Hematopoietic multipotent progenitor cell treated with erythropoietin and hydrocortisone succinate and interleukin-3 and kit ligand, for 15 days (in vitro differentiated cells): ENCODE measurements at places on chromosomes 5 and 9.

DNA sequence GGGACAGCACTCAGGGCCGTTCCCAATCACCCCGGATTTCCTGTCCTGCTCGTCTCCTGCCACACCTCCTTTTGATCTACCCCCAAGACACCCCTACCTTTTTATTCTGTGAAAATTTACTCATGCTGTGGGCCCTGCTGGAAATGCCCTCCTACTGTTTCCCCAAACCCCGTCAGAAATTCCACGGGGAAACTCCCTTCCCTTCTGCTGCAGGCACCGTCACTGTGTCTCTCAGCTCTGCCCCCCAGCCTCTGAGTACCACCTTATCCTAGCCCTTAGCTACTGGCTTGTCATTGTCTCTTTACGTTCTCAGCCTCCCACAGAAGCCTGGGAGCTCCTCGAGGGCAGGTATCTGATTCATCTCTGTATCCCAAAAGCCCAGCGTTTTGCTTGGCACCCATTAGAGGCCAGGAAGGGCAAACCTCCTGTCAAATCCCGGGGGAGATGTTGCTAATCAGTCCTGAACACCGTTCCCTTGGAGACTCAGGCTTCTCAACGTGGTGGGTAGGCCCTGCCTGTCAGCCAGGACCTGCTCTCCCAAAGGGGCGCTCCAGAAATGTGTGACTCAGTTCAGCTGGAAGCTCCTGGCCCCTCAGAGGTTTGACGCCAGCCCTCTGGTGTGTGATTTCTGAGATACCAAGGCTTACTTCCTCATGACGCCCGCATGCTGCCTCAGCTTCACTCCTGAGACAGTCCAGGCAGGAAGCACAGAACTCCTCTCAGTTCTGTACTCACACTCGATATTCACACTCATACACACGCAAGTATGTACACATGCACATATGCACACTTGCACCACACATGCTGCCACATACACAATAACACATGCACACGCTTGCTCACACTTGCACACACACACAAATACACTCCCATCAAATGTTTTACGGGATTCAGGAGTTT lies 50.7 kb upstream of the GRHPR start:
- DNase-seq: no peak

DNA sequence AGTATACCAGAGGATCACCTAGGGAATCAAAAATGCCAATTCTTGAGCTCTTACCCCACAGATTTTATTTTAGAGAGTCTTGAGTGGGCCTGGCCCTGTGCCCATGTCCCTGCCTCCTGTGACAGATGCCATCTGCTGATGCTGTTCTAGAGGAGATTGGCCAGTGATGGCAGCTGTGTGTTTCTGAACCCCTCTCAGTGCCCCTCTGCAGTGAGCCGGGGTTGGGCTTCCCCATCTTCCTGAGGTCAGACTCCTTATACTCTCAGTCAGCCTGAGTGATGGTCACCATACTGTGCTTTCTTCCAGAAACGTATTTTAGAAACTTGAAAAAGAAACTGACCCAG lies 6.1 kb downstream of the PTCD2 start:
- DNase-seq: no peak

GRCh38 chr5:154470947-154471870 lies 6.8 kb downstream of the HAND1 start:
- DNase-seq: no peak

- no peak for DNase-seq
Observed at GRCh38 chr9:110936719-110937452, 101.4 kb downstream of the LPAR1 start.

DNA sequence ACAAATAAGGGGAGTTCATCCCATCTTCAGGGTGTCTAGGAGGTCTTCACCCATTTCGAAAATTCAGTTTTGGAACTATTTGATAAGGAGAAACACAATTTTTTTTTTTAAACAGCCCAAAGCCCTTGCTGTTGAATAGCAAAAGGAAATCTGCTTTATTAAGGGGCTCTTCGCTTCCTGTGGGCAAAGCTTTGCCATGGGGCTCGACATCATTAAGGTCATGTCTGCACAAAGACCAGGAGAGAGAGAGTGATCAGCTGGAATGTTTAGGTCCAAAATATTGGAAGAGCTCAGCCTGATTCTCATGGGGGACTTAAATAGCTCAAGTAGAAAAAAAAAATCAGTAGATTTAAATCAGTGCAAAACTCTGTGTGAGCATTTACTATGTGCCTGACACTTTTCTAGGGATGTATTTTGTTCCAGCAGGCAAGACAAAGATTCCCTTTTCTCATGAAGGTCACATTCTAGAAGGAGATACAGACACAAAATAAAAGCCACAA lies 564.6 kb upstream of the KLF4 start:
- no peak for DNase-seq

DNA sequence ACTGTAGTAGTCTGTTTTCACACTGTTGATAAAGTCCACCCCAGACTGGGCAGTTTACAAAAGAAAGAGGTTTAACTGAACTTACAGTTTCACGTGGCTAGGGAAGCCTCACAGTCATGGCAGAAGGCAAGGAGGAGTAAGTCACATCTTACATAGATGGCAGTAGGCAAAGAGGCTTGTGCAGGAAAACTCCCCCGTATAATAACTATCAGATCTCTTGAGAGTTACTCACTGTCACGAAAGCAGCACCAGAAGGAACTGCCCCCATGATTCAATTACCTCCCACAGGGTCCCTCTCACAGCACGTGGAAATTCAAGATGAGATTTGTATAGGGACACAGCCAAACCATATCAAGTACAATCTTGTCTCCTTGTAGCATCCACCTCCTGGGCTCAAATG lies 21.1 kb downstream of the PARP8 start:
- no peak for DNase-seq

DNA sequence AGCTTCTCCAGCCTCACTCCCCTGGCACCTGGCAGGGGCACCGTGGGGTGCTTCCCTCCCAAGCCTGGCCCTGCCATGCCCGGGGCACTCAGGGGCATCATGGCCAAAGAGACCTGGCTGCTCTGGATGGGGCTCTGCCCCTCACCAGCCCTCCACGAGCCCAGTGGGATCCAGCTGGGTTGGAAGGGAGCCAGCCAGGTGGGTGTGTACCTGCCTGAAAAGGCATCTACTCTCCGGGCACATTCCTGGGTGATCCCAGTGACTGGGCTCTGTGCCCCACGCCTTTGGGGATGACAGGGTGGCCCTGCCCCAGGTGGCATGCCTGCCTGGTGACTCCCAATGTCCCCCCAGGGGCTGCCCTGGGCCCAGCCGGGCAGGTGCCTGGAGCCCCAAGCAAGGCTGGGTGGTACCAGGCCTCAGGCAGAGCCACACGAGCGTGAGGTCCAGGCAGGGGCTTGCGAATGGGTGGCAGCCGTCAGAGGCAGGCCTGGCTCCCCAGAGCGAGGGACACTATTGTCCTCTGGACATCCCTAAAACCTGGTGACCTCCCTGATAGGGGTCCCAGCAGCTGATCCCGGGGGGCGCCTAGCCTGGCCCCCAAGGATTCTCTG lies 777 bp downstream of the GPSM1 start:
- no peak for DNase-seq

- DNase-seq: no peak
Observed at GRCh38 chr5:77983482-77984199, 207.5 kb upstream of the TBCA start.

DNA sequence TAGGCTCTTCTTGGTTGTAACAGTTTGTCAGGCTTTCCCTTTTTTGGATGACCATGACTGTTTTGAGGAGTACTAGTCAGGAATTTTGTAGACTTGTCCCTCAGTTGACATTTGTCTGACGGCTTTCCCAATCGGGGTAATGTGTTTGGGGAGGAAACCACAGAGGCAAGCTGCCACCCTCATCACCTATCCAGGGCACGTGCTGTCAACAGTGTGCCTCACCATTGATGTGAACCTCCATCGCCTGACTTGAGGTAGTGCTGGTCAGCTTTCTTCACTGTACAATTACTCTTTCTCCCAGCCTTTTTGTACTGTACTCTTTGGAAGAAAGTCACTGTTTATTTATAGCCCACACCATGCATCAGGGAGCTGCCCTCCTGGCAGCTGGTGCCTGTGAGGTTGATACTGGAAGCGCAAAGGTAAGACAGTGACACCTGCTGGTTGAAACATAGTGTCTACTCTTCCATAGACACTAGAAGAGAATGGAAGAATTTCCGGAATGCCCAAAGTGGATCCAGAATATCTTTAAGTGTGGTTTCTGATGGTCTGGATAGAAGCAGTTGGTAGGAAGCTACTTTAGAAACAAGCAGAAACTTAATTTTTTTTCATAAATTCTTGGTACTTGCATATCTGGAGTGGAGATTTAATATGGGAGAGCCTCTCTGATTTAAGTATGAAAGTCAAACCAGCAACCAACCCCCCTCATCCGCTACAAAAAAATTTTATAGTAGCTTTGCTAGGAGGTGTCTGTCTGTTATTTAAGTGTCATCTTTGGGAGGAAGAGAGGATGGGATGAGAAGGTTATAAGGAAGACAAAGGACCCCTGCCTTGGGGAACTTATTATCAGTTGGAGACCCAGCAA lies 69.3 kb downstream of the SNX30 start:
- peak; percentile 29 for DNase-seq

DNA sequence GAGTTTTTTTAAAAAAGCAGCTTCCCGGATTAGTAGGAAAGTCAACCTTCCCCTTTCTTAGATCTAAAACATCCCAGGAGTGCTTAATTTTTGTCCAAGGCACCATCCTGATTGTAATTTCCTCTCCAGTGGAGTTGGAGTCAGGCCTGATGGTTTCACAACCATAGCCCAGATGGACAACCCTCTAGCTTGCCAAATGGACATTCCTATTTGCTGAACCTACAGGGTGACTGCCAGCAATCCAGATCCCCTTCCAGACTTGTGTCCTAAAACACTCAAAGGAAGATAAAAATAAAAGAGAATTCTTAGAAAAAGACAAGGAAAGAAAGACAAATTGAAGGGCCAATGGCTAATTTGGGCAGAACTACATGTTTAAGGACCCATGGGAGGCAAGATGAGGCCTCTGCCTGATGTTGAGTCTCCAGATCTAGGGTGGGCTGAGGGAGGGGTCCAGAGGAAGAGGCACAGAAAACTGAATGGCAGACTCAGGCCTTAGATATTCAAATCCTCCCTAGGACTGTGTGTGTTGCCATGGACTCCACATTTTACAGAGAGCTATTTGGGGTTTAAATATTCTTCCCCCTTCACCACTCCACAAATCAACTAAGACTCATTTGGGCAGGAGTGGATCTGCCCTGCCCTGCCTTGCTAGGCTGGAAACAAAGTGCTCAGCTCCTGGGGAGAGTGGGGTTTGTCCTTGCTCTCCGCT lies 38.5 kb upstream of the SLC44A1 start:
- DNase-seq: no peak
